Brain microvascular endothelial cell (primary cell): ENCODE measurements at places on chromosomes 6 and 20.

GRCh38 chr6:81172056-81172740 lies 580.3 kb downstream of the TENT5A start:
- peak; percentile 74 for DNase-seq

GRCh38 chr6:136772685-136773472 lies 19.4 kb downstream of the MAP3K5 start:
- no peak for DNase-seq

- no peak for DNase-seq
Measured at GRCh38 chr20:6426287-6426891, 303.6 kb upstream of the FERMT1 start.

GRCh38 chr6:37251211-37251780 lies 6.3 kb upstream of the TBC1D22B start:
- no peak for DNase-seq

- DNase-seq = no peak
Measured at GRCh38 chr6:4382362-4382853, 247.0 kb upstream of the ECI2 start.

- DNase-seq = no peak
Measured at GRCh38 chr6:154134471-154135147, 95.6 kb downstream of the OPRM1 start.

DNA sequence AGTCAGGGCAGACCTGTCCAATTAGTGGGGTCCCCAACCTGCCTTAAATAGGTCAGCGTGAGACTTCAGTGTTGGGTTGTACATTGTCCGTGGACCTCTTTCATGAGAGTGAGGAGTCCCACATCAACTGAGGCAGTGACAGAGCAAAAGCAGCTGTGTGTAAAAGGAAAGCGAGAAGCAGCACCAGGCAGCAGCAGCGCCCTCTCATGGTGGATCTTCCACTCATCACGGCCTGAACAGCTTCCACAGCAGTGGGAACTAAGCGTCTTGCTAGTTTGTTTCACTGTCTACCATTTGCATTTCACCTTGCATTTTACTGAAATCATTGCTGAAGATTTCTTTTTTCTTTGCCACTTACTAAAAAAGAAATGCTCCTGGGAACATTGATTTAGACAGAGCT lies 333.8 kb downstream of the PKHD1 start:
- DNase-seq = no peak

DNA sequence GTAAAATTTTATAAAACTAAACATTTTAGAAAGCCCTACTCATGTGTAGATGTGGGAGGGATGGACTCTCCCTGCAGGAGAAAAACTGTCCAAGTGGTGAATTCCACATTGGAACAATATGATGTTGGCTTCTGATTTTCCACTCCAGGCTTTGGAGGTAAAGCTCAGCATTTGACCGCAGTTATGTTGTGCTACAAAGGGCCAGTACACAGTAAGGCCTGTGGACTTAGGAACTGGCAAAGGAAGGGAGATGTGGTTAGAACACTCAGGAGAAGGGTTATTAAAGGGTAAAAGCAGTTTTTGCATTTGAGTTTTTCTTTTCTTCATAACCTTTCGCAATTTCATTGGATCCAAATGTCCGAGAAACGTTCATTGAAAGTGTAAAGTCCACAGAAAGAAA lies 150.3 kb upstream of the SASH1 start:
- peak; percentile 75 for DNase-seq

DNA sequence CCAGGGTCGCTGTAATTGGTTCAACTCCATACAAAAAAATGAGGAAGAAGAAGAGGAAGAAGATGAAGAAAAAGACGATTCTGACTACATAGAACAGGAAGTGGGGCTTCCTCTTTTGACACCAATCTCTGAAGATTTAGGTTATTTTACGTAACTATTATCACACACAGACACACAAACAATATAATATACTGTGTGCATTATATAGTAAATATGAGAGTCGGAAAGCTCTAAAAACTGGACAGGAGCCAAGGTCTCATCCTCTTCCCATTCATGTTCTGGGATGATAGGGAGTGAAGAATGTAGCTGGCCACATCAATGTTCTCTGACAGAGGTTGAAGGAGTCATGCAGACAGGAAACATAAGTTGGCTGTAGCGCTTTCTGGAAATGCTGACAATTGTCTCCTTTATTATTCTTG lies 13.3 kb downstream of the RSPH4A start:
- no peak for DNase-seq

- no peak for DNase-seq
Measured at GRCh38 chr6:34350137-34350933, 42.1 kb downstream of the NUDT3 start.

DNA sequence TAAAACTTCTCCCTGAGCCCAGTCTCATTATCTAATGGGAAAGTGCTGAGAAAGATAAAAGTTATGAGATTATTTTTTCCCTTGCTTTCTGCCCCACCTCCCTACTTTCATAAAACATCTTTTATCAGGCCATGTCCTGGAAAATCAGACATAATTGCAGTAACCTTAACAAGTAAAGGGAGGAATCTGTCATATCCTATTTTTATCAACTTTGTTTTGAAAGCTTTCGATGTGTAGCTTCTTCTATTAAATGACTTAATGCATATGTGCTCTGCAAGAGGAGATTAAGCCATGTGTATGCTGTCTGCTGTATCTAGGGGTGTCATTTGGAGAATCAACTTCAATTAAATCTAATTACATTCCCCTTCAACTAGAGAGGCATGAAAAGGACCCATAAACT lies 408.9 kb downstream of the CBLN4 start:
- DNase-seq = no peak

GRCh38 chr20:50037123-50037522 lies 54.3 kb downstream of the SNAI1 start:
- DNase-seq = no peak

- no peak for DNase-seq
Measured at GRCh38 chr6:81309811-81310210, 442.7 kb downstream of the TENT5A start.

DNA sequence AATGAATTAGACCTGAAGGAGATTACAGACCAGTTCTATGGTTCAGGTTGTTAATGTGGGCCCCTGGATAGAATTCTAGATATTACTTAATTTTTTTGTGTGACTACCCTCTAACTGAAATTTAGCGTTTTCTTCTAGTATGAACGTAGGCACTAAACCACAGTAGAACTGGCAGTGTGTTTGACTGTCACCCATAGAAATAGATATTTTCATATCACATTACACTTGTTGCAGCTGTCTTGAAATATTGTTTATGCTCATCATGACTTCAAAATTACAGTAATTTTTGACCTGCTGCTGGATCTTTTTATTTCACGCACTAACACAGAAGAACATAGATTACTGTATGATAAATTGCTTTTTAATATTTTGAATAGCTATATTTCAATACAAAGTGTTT lies 31.6 kb downstream of the E2F3 start:
- no peak for DNase-seq

DNA sequence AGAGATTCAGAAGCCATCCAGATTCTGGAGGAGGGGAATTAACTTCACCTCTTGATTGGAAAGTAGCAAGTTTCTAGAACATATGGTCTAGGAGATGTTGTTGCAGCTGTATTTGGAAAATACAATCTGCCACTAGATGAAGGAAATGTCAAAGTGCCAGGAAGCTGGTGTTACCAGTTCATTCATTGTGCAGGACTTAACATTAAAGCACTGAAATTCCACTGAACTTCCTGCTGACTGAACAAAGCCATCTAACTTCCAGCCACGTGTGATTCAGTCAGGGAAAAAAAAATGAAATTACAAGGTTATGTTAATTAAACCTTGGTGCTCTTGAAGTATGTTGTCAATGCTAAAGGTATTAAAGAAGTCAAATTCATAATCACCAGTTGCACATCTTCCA lies 321.5 kb upstream of the SASH1 start:
- no peak for DNase-seq

DNA sequence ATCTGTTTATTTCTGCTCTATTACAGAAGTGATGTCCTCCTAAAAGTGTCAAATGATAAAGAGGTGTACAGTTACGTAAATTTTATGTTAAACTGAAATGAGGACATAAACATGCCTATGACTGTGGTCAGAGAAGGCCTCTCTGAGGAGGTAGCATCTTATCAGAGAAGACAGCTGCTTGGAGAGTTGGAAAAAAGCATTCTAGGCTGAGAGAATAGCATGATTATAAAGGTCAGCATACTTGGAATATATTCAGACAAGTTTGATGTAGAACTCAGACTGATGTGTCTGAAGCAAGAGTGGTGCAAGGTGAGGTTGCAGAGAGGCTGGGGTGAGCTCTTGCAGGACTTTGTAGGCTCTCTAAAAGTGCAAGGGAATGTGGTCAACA lies 3.1 kb upstream of the PCNA start:
- no peak for DNase-seq

GRCh38 chr6:65719101-65719500 lies 12.1 kb upstream of the EYS start:
- DNase-seq = no peak

DNA sequence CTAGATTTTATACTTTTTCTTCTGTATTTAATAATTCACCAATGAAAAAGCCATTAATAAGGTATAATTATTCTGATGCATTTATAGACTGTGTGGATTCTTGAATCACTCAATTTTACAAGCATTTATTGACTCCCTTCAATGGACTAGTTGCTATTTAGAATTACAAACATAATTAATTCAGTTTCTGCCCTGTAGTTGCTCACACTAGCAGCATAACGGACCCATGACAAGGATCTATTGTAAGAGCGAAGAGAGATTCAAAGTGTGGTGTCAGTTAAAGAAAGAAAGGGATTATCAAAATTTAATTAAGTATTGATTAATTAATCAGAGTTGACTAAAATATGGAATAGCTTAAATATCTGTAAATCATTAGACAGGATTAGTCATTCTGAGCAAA lies 602.6 kb upstream of the PTCHD4 start:
- no peak for DNase-seq

DNA sequence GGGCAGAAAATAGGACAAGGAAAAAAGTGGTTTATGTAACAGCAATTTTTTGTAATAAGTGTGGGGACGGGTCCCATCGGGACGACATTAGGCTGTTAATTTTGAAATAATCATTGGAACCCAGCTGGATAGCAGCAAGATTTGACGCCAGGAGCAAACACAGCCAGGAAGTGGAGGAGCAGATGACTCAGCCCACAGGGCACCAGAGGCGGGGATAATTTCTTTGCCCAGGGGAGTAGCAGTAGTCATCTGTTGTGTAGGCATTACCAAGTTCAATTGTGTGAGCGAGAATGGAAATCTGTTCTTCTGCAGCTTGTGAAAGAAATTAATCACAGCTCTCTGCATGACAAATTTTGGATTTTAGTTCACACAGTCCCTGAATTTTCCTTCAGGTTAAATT lies 22.6 kb upstream of the RIN2 start:
- peak; percentile 88 for DNase-seq

DNA sequence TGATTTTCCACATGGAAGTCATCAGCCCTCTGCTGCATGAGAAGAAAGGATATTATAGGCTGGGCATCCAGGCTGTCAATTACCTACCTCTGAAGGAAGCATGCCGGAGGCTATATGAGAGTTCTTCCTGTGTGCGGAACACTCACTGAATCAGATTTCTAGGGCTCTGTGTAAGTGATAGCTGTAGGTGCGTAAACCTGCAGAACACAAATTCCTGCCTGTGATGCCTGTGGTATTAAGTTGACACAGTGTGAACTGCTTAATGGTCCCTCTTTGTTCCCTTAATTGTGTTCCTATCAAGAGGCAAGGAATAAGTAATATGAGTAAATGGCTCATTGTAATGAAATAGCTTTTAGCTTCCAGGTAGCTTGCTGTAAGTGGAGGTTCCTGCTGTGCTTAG lies 103.3 kb downstream of the ANKS1A start:
- DNase-seq = no peak

GRCh38 chr20:47343007-47343472 lies 13.5 kb downstream of the ZMYND8 start:
- no peak for DNase-seq

DNA sequence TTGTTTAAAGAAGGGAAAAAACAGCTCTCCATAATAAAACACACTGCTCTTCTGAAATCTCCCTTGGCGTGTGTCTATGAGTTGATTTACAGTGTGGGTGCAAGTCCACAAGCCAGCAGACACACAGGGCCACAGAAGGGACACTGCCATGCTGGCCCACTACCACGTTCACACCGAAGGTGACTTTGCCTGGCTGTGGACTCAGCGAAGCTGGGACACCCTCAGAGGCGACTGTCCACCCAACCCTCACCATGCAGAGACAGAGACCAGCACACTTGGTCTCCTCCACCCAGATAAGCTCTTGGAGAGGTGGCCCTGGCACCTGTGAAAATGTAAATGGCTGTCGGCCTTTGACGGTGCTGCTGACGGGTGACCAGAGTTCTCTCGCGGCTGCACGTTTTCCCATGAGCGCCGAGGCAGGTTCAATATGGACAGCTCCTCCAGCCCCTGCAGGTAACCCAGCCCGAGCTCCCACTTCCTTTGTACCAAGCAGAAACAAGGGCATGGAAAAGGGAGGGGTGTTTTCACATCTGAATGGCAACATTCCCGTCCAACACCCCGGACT lies 78.0 kb downstream of the YTHDF1 start:
- no peak for DNase-seq

DNA sequence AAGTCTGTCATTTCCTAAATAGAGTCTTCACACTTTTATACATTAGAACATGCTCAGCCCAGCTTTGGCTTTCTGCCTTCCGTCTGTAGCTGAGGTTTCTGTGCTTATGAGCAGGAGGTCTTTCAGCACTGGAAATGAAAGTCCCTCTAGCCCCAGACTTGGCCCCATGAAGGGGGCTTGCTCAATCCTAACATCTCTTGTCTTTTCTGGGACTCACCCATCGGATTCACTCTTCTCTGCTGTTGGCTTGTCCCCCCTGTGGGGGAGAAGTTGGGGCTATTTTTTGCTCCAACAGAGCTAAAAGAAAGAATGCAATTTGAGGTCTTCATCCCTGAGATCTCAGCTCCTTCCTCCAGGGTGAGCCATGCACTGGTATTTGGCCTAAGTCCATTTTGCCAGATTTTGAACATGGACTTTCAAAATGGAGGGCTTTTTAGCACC lies 177.7 kb downstream of the MRPL14 start:
- DNase-seq = no peak

DNA sequence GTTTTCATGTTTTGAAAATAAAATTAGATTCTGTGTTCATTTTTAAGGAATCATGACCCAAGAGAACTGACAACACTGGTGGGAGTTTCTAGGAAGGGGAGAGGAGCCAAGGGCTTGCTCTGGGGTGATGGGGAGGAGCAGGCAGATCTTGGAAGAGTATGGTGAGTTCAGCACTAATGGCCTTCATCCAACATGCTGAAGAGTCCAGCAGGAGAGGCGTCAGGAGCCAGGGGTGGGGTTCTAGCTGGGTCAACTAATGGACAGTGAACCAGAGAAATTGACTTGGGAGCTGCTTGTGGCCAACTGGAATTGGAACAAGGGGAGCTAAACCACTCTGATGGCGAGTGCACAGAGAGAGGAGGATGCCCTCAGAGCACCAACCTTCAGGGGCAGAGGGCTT lies 107.1 kb downstream of the MRPL14 start:
- no peak for DNase-seq

- peak; percentile 42 for DNase-seq
Measured at GRCh38 chr6:113065611-113066010, 718.5 kb downstream of the RFPL4B start.

GRCh38 chr20:33840759-33841435 lies 29.7 kb downstream of the CHMP4B start:
- DNase-seq = no peak
